ENCODE measurements at places on chromosomes 2 and 18. TPM values are rescaled to one million over a fixed set of nuclear protein-coding genes. Genes with fewer than 3 reads are reported as not detected.

The CRYBA2 gene
- total RNA-seq = not detected

The PRSS56 gene
- not detected for total RNA-seq

The AUP1 gene
- total RNA-seq = 183 TPM

The NDUFS1 gene
- 33.9 TPM for total RNA-seq

The POTEJ gene
- not detected for total RNA-seq

The LYPD6B gene
- not detected for total RNA-seq

The RIT2 gene
- not detected for total RNA-seq

The GNAL gene
- 0.76 TPM for total RNA-seq

The CDK5R2 gene
- total RNA-seq = not detected

The BCL11A gene
- total RNA-seq = 2.0 TPM

The NRP2 gene
- not detected for total RNA-seq

The CELF4 gene
- not detected for total RNA-seq
